ENCODE measurements at places on chromosomes 3 and 15. TPM values are rescaled to one million over a fixed set of nuclear protein-coding genes. Genes with fewer than 3 reads are reported as not detected.

The SUCNR1 gene
- total RNA-seq = not detected

The HYKK gene
- total RNA-seq = 2.1 TPM

The TMEM108 gene
- total RNA-seq = not detected

The MAGI1 gene
- 0.16 TPM for total RNA-seq

The PARP15 gene
- total RNA-seq = 8.7 TPM

The PFN2 gene
- total RNA-seq = 4.2 TPM

The TTC21A gene
- 0.78 TPM for total RNA-seq

DNA sequence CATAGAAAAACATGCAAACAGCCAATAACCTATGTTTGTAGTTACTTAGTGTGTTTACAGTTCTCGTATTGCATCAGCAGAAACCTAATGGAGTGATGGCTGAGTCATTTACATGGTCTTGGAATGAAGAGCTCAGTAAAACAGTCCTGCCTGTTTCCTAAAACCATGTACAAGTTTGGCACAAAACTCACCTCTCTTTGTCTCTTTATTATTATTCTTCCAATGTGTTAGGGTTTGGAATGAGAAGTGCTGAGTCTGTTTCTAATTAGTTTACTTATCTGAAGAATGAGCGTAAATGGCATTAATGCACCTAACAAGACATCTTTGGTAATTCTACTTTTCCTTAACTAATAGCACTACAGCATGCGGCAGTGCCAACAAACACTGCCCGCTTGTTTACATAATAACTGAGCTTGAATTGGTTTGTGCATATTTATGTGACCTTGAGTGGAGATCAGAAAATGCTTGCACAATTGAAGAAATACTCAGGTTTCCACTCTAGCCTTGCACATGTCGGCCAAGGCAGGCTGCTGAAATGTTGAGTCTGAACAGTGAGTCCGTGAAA lies 385.4 kb upstream of the SEMA6D start:
- no peak for DNase-seq

- peak; percentile 83 for DNase-seq
Observed at GRCh38 chr3:186772701-186773417, 10.5 kb upstream of the EIF4A2 start.

- DNase-seq = no peak
Observed at GRCh38 chr15:99095626-99096025, 9.3 kb upstream of the SYNM start.

- DNase-seq = no peak
Observed at GRCh38 chr15:45048794-45049631, 26.0 kb downstream of the SORD start.

DNA sequence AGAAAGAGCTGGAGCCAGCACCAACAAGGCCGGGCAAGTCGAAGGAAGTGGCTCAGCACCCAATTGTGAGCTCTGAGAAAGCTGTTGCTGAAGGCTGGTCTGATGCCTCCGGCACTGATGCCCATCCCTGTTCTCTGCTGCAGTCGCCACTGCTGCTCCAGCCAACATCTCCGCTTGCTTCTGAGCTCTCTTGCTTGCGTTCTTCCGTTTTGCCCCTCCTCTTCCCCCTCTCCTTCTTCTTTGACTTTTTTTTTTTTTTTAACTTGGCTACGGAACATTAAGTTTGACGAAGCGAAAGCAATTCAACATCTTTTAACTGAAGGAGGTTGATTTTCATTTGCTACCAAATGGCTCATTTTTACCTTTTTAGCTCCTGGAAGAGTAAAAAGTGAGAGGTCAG lies 442.9 kb downstream of the MCTP2 start:
- no peak for DNase-seq

DNA sequence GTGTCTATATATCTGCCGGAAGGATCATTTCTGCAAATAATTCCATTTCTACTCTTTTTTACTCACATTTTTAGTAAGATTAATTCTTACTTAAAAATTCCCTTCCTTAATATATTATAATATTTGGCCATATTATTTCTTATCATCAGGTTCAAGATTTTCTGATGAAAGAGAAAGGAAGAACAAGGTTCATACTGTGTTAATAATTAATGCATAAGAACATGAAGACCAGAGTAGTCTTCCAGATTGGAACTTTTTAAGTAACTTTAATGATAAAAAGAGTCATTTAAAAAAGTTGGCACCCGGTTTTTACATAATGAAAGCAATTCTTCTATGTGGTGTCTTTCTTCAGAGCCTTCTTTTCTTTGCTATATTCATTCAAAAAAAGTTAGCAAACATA lies 590 bp downstream of the ACKR4 start:
- no peak for DNase-seq

DNA sequence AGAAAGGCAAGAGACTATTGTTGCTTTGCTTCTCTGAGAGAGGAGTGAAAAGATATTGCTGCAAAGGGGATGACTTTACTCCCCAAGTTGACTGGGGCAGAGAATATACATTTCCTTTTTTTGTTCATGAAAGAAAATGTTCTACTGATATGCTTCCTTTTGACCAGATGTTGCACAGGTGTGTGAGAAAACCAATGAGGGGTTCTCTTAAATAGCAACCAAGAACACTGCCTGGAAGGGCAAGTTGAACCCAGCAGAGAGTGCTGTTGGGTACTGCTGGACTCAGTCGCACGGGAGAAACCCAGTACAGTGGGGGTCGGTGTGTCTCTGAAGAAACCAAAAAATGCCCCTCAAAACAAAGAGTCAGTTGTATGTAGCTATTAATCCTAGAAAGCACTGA lies 101.2 kb downstream of the CHST2 start:
- no peak for DNase-seq

GRCh38 chr3:114550165-114550564 lies 256.3 kb downstream of the TIGIT start:
- no peak for DNase-seq
